ENCODE measurements at places on chromosomes 5 and 9.

GRCh38 chr5:39267186-39267585 is 47.8 kb upstream of the FYB1 start:
- no peak for DNase-seq

- DNase-seq, result no peak
These were observed 32.7 kb downstream of the NFIB start for GRCh38 chr9:14281136-14281795.

- DNase-seq, result no peak
These were observed 2.5 kb downstream of the FIBCD1 start for GRCh38 chr9:130936285-130937117.

GRCh38 chr5:88145611-88146467 is 122.8 kb downstream of the TMEM161B start:
- DNase-seq, result no peak

DNA sequence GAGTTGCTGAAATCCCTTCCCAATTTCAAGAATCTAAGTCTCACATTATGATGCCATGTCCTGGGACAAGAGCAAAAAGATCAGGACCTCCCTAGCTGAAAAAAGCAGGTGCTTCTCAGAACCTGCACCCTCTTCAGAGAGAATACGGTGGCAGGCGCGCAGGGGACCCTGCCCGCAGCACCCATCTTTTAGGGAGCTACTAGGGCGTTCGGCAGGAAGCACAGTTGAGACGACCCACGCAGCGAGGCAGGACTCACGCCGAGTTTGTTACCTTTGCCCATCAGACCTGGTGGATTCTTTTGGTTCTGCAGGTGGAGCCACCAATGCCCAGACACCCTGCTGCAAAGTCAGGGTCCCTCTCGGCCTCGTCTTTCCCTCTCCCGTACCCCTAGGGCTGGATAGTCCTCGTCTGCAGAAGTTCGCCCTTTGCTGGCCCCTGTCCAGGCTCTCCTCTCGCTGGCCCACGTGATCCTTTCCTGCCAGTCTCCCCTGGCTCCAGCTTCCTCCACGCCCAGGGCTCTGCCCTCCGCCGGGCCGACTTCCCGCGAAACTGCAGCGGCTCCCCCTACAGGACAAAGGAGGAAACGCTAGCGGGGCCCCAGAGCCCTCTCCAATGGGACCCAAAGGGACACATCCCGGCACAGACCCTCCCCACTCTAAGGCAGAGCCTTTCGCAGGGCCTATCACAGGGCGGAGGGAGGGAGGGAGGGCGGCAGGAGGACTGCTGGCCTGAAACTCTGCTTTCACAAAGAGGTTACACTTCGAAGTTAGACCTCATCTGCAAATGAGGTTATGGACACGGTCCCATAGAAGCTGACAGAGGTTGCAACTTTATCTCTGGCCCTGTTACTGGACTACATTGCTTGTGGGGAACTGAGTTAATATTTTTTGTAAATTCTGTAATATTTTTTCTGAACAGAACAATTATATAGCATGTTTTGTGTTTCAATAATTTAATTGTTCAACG is 28.8 kb downstream of the TMEM174 start:
- DNase-seq, result peak; percentile 50

DNA sequence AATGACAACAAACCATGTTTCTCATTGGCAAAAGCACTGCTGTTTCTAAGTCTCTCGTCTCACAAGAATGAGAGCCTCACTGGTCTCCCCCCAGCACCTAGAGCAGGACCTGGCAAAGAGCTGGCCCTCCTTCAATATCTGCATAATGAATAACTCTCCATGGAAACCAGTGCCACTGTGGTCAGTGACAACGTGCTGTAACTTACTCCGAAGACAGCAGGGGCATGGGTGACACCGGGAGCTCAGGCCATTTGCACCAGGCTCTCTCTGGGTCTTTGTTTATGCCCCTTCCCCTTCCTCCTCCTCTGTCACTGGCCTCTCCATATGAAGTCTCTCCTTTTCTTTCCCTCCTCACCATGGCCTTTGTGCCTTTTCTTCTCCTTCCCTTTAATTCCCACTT is 33.3 kb downstream of the TAS2R1 start:
- DNase-seq, result no peak

DNA sequence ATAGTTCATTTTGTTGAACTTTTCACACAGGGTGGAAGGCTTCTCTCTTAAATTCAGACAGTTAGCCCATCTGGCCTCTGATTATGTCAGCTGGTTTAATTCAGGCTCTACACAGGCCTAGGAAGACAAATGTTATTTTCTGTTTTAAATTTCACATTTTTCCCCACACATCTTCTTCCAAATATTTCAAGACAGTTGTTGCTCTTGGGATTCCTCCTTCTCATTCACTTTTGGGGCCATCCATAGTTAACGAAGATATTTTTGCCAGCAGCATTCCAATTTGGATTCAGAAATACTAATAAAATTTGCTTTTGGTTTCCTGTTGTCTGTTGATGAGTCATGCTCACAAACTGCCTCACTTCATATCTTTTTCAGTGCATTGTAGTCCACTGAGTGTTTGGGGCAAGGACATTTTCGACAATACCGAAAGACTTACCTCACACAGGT is 475.4 kb downstream of the DMAC1 start:
- DNase-seq, result no peak

DNA sequence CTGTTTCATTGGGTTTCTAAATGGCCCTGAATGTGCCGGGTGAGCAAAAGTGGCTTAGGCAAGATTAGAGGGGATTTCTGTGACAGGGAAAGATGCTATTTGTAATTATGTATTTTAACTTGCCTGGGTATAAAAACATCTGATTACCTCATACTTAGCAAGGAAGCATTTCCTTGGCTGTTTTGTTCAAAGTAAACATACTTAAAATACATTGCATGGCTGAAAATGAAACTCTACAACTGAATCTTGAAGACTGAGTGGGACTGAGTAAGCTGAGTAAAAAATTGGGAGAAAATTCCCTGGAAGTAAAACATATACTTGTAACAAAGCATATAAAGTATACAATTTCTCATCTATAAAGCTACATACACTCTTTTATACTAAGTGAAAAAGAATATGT is 197.5 kb downstream of the IRX1 start:
- no peak for DNase-seq

GRCh38 chr5:14386884-14387624 is 194.5 kb upstream of the OTULINL start:
- DNase-seq, result no peak

DNA sequence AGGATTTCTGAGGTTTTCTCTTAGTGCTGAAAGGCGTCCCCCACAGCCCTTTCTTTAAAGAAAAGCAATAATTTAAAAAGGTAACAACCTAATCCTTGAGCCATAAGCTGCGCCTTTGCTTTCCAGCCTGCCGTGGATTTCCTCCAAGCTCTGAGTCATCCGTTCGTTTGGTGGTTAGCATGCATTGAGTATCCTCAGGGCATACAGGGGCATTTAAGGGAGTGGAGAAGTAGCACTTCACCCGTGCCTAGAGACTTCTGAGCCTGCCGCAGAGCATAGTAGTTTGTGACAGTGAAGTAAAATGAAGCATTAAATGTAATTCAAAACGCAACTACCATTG is 892 bp upstream of the TNC start:
- no peak for DNase-seq

GRCh38 chr5:33338336-33339110 is 102.2 kb upstream of the TARS1 start:
- DNase-seq, result no peak

GRCh38 chr5:35308421-35308820 is 78.1 kb upstream of the PRLR start:
- DNase-seq, result no peak

- peak; percentile 71 for DNase-seq
These were observed 12.2 kb upstream of the OR13J1 start for GRCh38 chr9:35882263-35882848.

DNA sequence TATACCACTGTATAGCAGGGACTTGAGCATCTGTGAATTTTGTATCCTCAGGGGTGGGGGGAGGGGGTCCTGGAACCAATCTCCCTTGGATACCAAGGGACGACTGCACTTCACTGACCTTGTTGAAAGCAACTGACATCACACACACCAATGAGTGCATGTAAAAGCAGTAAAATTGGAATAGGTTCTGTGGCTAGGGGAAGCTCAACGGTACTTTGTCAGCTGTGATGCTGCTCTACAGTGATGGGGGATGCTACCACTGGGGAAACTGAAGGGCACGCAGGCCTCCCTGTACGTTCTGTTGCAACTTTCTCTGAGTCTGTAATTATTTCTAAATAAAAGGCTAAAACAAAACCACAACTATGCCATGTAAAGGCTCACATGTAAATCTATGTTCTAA is 47.0 kb upstream of the RETREG1 start:
- DNase-seq, result no peak

GRCh38 chr5:3365501-3366215 is 230.0 kb upstream of the IRX1 start:
- no peak for DNase-seq

GRCh38 chr9:79193001-79193400 is 378.8 kb upstream of the TLE4 start:
- no peak for DNase-seq

DNA sequence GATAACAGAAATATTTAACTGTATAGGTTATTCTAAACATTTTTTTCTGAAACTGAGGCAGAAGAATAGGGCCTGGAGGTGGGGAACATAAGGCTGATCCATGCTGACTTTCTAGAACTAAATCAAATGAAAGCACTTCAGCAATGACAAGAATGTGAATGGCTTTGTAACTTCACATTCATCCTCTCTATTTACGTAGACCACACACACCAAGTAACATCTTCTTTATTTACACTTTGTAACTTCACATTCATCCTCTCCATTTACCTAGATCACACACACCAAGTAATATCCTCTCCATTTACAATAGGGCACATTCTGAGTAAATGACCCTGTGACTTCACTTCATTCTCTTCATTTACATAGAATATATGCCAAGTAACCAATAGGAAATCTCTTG is 251.8 kb upstream of the CDH9 start:
- no peak for DNase-seq

GRCh38 chr5:79236362-79236969 is 535 bp downstream of the JMY start:
- no peak for DNase-seq

GRCh38 chr9:75648034-75648433 is 242.4 kb upstream of the PCSK5 start:
- DNase-seq, result no peak

GRCh38 chr5:86029308-86029707 is 588.4 kb upstream of the COX7C start:
- DNase-seq, result no peak

DNA sequence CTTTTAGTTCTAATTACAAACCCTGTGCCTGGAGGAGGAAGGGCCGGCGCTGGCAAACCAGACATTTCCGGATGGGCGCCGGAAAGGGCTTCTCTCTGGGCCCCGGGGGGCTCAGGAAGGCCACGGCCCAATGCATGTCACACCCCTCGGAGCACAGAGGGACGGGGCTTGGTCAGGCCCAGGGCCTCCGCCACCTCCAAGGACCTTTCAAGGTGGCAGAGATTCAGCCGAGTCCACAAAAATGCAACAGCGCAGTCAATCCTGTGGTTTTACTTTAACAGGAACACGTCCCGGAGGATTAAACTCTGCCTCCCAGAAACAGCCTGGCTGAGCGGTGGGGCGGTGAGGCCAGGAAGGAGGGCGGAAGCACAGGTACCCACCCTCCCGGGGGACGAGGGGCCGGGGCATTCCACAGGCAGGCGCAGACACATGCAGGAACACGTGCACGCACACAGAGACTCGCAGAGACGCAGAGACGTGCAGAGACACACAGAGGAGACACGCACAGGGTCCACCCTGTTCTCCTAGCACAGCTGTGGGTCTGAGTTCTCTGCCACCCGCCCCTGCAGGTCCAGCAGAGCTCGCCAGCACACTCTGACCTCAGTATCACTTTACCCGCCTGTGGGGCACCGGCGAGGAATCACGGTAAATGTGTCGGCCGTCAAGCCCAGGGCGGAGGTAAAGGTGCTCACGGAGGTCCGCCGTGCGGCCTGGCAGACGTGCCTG is 23.0 kb downstream of the SLC9A3 start:
- no peak for DNase-seq

- no peak for DNase-seq
These were observed 296.9 kb downstream of the TLE4 start for GRCh38 chr9:79868567-79869189.

DNA sequence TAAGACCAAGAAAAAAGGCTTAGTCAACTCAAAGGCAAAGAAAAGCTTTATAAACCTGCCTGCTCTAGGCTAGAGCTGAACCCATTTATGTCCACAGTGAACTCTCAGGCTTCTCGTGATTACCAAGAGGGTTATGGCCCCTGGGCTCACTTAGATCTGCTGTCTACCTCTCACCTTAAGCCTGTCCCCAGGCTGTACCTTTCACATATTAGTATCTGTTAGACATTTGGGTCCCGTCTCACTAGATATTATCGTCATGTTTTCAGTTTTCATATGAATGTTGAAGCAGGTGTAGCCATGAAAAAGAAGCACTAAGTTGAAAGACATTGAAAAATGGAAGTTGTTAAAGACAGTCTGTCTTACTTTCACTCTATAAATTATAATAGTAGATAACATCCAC is 75.2 kb upstream of the COX7C start:
- no peak for DNase-seq

- no peak for DNase-seq
These were observed 309.8 kb downstream of the IRX2 start for GRCh38 chr5:2441495-2442180.

DNA sequence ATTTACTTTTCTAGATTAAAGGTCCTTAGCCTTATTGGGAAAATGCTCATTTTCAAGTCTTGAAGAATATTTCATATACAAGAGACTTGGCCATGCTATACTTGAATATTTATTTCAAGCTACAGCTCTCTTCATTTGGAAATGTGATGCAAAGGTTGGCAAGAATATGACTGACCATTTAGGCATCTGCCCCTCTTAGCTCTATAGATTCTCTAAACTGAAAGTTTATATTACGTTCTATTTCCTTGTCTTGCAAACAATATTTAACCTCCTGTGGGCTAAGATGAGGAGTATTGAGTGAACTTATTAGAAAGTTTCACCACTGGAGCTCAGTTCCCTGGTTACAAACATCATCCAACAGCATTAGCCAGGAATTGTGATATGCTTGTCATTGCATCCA is 593.1 kb downstream of the MAT2B start:
- no peak for DNase-seq

DNA sequence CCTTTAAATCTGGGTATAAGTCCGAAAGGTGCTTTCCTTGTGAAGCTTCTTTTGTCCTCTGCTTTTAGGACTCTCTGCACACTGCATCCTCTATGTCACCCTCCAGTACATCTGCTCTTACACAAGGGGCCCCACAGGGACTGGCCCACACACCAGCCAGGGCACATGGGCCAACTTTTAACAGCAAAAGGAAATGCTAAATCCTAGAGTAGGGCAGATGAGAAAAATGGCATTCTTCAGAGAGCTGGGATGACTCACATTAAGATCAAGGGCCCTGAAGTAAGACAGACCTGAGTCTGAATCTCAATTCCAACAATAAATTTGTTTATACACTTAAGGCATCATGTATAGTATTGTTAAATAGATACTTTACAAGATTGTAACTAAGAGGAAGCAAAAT is 40.3 kb upstream of the CDKN2B start:
- DNase-seq, result no peak

DNA sequence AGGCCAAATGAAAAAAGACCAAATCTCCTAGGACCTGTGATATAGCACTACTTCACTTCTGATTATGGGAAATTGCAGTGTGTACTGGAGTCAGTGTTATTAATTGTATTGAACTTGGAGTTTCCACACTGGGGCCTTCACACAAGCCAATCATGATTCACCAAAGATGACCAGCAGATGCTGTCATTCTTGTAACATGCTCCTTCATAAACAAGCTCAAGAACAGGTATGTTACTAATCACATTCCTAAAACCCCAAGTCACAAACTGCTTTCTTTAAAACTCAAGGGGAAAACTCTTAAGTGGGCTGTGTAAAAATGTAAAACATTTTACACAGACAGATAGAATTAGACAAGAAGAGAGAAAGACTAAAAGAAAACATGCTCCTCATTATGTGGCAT is 5.6 kb downstream of the KLHL3 start:
- no peak for DNase-seq

All from central memory CD4-positive, alpha-beta T cell (primary cell).